ENCODE measurements at places on chromosomes 3 and 15.

DNA sequence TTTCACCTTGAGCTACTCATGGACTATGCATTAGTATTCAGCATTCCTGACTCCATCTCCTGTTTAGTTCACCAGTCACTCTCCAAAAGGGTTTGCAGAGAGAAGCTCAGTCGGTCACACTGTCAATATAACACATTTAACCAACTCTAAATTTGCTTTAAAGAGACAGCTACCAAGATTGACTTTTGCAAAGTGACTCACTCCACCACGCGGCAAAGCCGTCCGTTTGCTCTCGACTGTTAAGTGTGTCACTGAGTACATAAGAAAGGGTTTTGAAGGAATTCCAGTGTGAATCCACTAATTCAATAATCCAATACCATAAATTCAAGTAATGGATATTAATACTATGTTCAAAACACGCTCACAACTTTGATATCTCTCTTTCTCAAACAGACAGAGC lies 1006.7 kb upstream of the NR2F2 start:
- no peak for DNase-seq

GRCh38 chr3:75192146-75192616 lies 471.9 kb upstream of the FRG2C start:
- peak; percentile 1 for DNase-seq

GRCh38 chr3:189845069-189845468 lies 213.9 kb downstream of the TP63 start:
- no peak for DNase-seq

DNA sequence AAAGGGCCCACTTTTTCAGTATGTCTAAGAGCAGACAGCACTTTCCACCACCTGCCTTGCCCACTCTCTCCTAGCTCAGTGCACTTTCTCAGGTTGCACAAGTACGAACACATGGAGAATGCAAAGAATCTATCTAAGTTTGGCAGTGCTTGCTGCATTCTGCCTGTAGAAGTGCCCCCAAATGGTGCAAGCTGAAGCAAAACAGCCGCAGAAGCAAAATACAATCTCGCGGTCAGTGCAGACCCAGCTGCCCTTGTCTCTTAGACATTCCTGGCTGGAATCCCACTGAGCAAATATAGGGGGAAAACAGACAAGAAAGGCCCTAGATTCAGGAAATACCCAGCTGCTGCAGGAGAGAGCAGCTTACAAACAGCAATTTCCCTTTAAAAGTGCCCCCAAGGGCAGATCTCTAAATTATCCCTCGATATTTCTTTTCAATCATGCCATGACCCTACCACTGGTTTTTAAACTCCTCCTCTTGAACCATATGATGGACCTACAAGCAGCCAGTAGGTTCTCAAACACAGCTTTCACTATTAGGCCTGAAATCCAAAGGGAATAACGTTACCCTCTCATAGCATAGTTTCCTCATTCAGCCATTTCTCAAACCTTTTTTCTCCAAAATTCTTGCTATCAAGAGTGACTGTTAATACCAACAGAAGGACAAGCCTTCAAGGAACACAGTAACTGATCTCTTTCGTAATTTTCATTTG lies 67.0 kb downstream of the TNIK start:
- DNase-seq, result no peak

DNA sequence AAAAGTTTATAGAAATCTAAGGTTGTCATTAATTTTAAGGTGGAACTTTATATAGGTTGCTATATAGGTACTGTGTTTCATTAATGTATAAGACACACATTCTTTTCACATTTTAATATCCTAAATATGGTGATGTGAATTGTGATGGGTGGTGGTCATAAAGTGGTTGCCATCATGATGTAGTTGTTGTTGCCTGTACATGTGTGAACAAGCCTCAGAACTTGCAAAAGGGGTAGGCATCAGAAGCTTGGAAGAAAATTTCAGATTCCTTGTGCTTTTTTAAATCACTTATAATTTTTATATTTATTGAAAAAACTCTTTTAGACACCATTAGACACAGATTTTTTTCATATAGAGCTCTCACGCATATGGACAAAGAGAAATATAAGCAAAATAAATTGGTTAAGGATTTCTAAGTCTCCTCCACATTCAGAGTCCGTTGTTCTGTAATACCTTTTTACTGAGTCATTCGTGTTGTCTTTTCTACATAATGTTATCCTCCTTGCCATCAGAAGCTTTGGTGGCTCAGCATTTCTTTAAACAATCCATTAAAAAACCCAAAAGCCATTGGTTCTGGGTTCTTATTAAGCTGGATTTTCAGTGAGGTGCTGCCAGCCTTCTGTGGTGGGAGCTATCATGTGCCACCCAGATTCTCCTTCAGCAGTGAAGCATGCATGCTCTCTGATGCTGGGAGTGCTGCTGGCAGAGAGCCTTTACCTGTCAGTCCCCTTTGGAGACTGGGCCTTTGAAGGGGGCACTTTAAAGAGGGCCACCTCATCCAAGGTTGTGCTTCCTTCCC lies 140.4 kb upstream of the GALNT15 start:
- DNase-seq, result no peak

DNA sequence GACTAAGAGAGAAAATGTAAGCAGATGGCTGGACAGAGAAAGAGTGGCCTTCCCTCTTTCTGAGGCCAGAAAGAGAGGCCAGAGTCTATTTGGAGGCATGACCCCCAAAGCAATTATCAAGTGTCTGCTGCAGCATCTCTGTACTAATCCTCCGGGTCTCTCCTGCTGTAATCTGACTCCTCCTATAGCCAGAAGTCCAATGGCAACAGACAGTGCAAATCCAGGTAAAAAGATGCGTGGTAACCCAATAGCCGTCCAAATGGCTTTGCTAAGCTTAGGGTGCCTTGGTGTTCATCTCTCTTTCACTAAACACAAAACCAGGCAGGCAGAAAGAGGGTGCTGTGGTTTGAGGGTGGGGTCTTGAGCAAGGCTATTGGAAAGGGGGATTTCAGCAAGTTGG lies 91.6 kb downstream of the ADCY5 start:
- no peak for DNase-seq

DNA sequence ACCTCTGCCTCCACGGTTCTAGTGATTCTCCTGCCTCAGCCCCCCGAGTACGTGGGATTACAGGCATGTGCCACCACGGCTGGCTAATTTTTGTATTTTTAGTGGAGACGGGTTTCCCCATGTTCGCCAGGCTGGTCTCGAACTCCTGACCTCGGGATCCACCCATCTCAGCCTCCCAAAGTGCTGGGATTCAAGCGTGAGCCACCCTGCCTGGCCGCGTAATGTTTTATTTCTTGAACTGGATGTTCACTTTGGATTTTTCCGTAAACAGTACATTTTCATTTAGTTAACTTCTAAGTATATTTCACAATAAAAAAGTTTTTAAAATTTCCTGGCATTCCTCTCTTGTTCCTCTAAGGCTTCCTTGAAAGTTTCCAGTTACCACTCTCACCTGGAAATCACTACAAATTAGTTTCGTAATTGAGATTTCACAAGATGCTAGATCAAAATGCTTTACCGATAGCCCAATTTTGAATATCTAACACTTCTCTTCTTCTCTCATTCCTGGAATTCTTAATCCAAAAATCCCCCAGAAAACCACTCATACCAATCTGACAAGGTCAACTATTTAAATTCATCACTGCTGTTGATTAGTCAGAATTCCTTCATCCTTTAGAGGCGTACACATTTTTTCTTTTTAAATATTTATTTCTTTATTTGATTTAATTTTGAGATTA lies 44.7 kb upstream of the INO80 start:
- DNase-seq, result no peak

DNA sequence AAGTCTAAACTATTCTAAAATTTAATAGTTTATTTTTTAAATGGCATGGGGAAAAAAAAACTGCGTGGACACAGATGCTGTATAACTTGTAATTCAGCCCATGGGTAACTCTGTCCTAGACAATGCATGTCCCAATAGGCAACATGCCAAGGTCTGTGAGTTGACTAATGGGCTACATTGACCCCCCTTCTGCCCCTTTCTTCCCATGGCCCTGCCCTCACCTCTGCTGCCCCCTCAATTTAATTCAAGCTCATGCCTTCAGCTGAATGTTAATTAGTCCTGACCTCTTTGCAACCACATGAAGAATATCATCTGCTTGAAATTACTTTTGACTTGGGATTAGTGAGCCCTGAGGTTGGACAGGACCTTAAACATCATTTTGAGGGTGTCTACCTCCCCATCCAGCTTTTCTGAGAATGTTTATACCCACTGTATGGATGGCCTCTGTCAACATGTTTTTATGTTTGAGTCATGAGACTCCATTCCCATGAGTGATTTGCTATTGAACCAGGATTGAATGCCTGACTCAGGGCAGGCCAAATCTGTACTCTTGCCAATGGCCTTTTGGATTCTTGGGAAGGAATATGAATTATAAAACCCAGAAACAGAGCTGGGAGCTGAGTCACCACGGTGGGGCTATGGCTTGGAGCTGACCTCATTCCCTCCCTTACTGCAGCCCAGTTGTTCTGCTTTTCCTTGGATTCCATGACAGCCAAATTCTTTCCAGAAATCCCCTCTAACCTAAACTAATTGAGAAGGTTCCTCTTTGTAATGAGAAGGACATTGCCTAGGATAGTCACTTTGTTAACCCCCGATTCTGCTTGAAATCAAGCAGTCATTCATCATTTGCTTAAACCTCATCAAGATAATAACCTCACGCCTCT lies 33.5 kb upstream of the PDE8A start:
- no peak for DNase-seq

GRCh38 chr15:101204739-101205535 lies 46.9 kb downstream of the CHSY1 start:
- DNase-seq, result no peak

- no peak for DNase-seq
Observed at GRCh38 chr3:69868841-69869420, 129.7 kb downstream of the MITF start.

DNA sequence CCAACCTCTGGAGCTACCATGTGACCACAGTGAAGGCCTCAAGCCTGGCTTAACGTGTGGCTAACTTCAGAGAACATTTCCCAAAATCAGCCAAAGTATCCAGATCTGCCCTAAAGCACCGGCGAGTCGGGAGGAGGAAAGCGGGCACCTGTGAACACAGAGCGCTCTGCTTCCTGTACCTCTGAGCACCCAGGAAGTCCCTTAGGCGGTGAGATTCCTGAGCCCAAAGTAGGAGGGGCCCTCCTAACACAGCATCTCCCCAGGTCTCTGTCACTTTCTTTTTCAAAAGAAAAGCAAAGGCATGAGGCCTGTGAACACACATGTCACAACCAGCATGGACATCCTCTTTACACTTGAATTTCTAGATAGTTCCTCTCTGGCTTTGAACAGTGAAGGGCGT lies 944 bp upstream of the EIF4E3 start:
- DNase-seq, result no peak

- no peak for DNase-seq
Observed at GRCh38 chr3:41286305-41286704, 87.0 kb downstream of the CTNNB1 start.

DNA sequence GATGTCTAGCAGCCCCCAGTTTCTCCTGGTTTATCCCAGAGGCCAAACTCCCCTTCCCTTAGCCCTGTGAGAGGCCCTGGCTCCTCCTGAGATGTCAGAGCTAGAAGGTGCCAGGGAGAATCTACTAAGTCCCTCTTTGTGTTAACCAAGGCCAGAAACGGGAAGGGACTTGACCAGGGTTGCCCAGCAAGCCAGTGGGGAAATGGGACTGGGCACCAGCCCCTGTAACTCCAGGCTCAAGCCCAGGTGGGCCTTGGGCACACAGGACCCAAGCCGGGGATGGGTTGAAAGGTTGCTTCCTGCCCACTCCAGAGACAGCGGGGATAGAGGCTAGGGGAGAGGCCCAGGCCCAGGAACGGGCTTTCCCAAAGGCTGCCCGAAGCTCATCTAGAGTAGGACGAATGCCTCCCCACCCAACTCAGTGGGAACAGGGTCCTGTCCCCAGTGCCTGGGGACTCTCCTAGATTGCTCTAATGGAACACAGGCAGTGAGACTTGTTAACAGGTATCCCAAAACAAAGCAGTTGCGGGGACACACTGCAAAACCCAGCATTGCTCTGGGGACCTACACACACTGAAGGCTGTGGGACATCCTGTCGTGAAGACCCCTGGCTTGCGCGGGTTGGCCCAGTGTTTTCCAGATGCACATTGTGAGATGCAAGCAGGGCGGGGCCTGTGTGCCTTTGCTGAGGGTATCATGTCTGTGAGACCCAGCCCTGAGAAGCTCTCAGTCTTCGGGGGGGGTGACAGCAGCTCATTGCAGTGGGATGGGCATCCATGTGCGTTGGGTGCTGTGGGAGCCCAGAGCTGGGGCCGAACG lies 12.9 kb upstream of the TXNRD3 start:
- no peak for DNase-seq

- DNase-seq, result no peak
Observed at GRCh38 chr3:106720510-106720909, 656.7 kb upstream of the CCDC54 start.

DNA sequence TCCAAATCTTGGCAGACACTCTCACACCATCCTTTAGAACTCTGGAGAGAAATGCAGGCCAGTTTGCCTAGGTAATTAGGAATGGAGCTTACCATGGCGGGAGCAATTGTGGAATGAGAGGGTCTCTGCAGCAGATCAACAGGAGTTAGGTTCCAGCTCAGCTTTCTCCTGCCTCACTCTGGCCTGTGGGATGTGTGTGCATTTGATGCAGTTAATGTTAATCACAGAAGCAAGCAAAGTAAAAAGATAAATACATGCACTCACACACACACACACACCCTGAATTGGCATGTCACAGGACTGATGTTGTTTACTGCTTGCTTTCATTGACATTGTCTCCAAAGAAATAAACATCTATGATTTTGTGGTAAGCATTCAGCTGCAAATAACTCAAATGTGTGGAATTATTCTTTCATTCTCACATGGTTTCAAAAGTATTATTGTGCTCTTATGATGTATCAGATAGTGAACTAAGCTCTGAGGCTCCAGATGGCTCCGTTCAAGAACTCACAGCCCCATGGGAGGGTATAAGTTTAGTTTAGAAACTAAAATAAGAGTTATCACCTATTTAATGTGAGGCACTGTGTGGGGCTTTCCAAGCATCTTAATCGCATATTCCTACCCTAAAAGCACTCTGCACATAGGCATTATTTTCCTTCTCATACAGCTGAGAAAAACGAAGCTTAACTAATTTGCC lies 31.3 kb upstream of the BFSP2 start:
- no peak for DNase-seq

GRCh38 chr15:60585743-60586708 lies 107.1 kb upstream of the ICE2 start:
- no peak for DNase-seq

- DNase-seq, result no peak
Observed at GRCh38 chr3:117922039-117922438, 1112.6 kb downstream of the IGSF11 start.

- DNase-seq, result no peak
Observed at GRCh38 chr15:57376696-57377477, 582 bp downstream of the CGNL1 start.

- no peak for DNase-seq
Observed at GRCh38 chr3:5332270-5332956, 144.9 kb downstream of the EDEM1 start.

DNA sequence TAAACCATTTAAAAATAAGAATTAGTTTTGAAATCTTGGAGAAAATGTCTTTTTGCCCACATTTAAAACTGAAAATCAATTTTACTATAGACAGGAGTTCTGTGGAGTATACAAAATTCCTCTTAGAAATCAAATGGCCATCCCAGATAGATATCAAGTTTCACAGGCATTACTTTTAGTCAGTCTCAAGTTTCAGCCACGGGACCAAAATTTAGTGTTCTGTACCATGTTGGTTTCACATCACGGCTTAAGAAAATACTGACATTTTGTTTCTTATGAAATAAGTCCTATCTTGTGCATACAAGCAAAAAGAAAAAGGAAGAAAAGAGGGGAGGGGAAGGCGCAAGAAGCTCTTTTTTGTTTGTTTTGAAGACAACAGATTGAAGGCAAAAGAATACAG lies 45.7 kb downstream of the EIF2AK4 start:
- DNase-seq, result no peak
